ENCODE measurements at places on chromosomes 16 and 17. TPM values are rescaled to one million over a fixed set of nuclear protein-coding genes. Genes with fewer than 3 reads are reported as not detected.

DNA sequence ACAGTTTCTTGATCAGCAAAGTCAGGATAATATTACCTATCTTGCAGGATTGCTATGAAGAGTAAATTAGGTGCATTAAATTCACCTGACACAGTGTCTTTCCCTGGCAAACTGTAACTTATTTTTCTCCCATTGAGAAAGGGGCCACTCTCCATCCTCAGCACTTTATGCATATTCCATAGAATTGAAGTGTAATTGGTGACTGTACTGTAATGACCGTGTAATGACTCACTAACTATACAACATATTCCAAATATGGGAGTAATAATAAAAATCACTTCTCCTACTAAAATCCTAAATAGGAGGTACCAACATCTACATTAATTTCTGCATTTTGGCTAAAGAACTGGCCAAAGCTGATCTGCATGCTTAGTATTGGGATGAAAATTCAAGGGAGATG lies 141.9 kb upstream of the NOG start:
- DNase-seq, result no peak

DNA sequence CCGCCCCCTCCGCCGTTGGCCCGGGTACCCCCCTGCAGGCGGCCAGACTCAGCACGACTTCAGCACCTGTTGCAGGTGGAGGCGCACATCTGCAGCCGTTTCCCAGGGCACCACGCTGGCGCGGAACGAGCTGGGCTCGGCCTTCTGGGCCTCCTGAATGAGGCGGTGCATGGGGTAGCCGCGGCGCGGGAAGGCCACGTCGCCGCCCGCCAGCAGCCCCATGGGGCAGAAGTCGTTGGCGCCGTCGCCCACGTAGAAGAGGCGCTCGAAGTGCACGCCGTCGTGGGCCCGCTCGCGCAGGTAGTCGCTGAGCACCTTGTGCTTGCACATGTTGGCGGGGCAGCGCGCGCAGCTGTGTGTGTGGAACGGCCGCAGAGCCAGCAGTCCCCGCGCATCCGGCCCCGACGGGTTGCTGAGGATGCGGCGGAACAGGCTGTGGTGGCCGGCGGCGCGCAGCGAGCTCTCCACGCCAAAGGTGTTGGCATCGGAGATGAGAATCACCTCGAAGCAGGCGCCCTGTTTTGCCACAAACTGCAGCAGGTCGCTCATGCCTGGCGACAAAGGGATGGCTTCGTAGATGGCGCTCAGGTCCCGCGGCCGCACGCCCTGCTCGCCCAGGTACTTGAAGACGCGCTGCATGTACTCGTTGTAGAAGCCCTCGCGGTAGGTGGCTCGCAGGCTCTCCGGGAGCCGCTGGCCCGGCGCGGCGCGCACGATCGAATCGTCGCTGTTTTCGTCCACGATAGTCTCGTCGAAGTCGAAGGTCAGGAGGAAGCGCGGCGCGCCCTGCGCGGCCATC lies 6.2 kb downstream of the PHOSPHO1 start:
- peak; percentile 68 for DNase-seq

- DNase-seq, result no peak
Observed at GRCh38 chr16:4021070-4021779, 95.0 kb downstream of the ADCY9 start.

GRCh38 chr17:37742762-37743611 lies 1.9 kb downstream of the HNF1B start:
- DNase-seq, result peak; percentile 46

GRCh38 chr17:17787568-17787967 lies 49.2 kb downstream of the SREBF1 start:
- no peak for DNase-seq

DNA sequence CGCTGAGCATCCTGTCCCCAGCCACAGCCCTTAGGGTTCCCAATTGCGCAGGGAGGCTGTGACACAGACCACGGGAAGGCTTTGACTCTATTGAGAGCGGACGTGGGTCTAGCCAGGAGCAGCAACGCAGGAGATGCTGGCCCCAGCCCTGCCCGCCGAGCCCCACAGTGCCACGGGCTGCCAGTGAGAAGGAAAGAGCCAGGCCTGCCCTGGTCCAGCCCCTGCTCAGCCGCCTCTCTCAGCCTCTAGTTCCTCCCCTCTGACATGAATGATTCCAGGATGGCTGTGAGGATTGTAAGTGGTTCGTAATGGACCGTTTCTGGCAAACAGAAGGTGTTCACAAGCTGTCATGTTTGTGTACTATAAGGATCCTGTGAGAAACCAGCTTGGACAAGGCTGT lies 2.5 kb downstream of the BHLHA9 start:
- DNase-seq, result no peak

- no peak for DNase-seq
Observed at GRCh38 chr17:19448341-19449268, 37.6 kb downstream of the RNF112 start.

- DNase-seq, result no peak
Observed at GRCh38 chr17:39971076-39971603, 8.3 kb downstream of the GSDMA start.

DNA sequence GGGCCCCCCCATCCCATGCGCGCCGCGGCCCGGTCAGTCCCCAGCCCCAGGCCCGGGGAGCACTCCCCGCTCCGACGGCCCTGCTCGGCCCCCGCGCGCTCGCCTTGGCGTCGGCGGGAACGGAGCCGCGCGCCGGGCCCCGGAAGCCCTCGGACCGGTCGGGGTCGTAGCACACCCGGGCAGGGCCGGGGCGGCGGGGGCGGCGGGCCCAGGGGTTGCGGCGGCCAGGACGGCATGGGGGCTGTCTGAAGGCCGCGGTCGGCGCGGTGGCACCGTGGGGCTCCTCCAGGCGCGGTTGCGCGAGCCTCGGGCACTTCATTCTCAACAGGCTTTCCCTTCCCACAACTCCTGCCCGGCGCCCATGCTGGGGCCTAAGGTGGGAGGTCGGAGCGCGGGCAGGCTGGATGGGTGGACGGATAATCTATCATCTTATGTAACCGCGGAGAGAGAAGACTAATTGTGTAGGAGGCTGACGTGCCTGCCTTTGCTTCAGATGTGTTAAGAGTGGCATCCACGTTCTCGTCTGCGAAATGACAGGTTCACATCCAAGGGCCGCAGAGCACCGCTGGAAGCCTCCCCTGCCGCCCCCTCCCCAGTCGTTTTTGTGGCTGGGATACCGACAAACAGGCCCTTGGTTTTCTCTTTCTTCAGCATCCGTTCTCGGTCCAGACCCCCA lies 708 bp downstream of the BAIAP2 start:
- DNase-seq, result no peak

DNA sequence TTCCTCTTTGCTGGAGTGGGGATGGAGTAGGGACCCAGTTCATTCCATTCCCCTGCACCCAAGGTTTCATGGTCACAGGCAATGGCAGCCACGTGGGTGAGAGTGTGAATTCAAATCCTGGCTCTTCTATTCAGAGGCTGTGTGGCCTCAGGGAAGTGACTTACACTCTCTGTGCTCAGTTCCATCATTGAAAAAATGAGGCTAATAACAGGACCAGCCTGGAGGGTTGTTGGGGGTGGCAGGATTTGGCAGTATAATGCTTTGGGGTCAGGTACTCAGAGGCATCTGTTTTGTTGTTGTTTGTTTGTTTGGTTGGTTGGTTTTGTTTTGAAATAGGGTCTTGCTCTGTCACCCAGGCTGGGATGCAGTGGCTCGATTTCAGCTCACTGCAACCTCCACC lies 2.2 kb upstream of the CRISPLD2 start:
- no peak for DNase-seq

- DNase-seq, result peak; percentile 86
Observed at GRCh38 chr16:3175157-3176093, 12.6 kb upstream of the OR1F1 start.

NLGN2 gene
- total RNA-seq, result 112 TPM

DNA sequence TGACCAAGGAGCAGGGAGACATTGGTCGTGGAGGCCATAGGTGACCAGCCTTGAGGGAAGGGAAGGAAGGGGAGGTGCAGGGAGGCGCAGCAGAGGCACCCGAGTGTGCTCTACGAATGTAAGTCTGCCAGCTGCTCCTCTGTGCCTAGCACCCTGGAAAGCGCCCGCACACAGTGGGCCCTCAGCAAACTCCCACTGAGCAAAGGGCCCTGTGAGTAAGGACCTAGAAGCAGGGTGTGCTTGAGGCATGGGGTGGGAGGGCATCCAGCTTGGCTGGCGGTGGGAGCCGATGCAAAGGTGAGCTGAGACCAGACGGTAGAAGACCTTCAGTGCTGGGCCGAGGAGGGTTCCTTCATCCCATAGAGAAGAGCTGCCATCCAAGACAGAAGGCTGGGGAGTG lies 36.2 kb upstream of the MEOX1 start:
- no peak for DNase-seq

DNA sequence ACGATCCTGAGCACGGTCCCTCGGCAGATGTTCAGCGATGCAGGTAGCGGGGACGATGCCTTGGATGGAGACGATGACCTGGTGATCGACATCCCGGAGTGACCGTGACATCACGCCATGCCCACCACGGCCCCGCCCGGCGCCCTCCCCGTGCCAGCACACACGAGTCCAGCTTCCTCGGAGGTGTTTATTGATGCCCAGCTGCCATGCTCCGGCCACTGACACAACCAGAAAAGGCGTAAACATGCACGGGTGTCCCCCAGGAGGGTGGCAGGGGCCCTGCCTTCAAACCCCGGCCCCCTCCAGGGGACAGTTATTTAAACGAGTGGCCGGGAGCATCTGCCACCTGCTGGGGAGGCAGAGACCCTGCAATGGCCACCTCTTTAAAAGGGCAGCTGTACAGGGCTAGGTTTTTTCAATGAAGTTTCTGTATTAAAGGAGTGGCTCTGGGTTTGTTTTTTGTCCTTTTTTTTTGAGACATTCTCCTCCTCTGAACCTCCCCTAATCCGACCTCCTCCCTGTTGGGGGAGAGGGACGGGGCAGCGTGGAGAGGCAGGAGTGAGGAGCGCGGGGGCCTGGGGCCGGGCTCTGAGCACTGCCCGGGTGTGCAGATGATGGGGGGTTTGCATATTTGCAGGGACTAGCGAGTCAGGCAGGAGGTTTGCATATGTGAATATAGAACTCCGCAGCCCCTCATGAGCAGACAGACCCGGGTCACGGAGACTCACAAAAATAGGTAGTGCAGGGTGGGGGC lies 5.3 kb downstream of the DOC2A start:
- no peak for DNase-seq

CCL17 gene
- total RNA-seq, result not detected

- no peak for DNase-seq
Observed at GRCh38 chr17:81631482-81631881, 5.4 kb downstream of the NPLOC4 start.

GRCh38 chr17:75487351-75488070 lies 27.8 kb downstream of the CASKIN2 start:
- no peak for DNase-seq

C1QTNF1 gene
- total RNA-seq, result 2.7 TPM

- DNase-seq, result no peak
Observed at GRCh38 chr16:66617728-66618127, 13.2 kb downstream of the CMTM3 start.

ABCA8 gene
- 0.15 TPM for total RNA-seq

DNA sequence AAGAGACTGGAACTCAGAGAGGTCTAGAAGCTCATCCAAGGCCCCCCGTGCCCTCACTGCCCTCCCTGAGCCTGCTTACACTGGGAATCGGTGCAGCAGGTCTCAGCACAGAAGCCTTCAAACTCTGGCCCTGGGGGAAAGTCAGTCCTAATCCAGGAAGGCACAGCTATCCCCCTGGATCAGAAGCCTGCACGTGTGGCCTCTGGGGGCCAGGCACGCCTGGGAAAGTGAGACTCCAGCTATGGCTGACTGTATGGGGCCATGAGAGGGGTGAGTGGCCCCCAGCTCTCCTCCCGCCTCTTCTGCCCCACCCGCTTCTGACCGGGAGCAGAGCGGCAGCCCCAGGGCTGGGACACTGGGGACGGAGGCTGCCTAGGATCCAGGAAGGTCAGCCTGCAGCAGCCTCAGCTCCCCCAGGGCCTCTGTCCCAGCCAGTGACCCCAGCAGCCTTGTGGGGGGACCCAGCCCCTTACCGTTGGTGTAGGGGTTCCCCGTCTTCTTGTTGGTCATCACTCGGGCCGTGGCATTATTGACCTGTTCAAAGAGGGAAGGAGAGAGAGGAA lies 26.6 kb downstream of the ENGASE start:
- no peak for DNase-seq

GRCh38 chr17:74545843-74546230 lies at the start of gene CD300C:
Gene CD300C, minus strand, starts transcription at chr17:74546115. Its CDS starts 333 bp downstream, at chr17:74545782.
- no peak for DNase-seq

RFNG gene
- 41.6 TPM for total RNA-seq

NPIPA3 gene
- total RNA-seq, result 0.92 TPM

DNA sequence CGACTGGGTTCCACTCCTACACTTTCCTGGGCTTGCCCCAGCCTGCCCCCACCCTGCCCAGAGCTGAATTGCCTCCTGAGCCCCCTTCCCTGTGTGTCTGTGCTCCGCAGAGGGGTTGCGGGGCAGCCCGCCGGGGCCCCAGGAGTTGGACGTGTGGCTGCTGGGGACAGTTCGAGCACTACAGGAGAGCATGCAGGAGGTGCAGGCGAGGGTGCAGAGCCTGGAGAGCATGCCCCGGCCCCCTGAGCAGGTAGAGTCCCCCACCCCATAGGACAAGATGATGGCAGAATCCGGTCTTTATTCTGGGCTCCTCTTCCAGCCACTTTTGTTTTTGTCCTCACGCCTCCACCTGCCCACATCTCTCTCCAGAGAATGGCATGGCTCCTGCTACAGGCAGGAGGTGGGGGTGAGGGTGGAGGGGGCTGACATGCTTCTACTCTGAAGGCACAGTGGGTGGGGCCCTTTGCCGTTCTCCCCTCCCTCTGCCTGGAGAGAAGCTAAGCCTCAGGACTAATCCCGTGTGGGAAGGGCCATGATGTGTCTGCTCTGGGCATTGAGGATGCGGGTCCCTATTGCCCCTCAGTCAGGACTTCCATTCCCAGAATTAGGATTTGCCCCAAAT lies 3.5 kb downstream of the ACBD4 start:
- DNase-seq, result no peak

DNA sequence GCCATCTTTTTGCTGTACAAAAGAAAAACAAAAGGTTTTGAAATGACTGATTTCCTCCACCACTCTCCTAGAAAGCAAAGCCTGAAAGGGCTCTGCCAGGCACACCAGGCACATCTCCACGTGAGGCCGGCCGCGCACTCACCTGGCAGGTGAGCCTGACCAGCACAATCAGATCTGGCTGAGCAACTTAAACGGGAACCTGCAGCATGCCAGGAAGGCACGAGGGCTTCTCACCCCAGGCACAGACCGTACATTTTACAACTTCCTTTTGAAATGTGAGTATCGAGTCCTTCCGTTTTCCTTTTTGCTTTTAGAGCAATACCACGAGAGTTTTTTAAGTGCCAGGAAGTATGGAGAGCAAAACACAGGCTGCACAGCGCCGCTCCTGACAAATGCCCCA lies 22.5 kb downstream of the SLC38A10 start:
- no peak for DNase-seq
